ENCODE measurements at places on chromosomes 4 and X.

- no peak for DNase-seq
Observed at GRCh38 chrX:73922856-73923455, 360.0 kb downstream of the CHIC1 start.

DNA sequence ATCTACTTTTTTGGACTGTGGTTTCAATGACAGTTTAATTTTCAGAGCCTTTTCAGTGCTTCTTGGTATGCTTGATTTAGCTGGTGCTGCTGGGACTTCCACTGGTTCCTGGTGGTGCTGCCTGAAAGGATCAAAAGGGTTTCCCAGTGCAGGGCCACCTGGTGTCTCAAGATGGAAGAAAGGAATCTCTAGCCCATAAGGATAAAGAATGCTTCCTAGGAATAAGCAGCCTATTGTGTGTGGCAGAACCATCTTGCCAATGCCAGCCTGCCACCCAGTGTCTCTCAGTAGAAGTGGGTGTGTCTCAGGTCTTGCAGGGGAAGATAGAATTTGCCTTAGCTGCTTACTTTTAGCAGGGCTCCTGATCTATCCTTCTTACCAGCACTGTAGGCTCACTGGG is 15.0 kb upstream of the RAI2 start:
- DNase-seq, result no peak

- no peak for DNase-seq
Observed at GRCh38 chr4:41015016-41015675, 199.2 kb downstream of the APBB2 start.

GRCh38 chrX:38108364-38108763 is 102.0 kb downstream of the SYTL5 start:
- DNase-seq, result no peak

DNA sequence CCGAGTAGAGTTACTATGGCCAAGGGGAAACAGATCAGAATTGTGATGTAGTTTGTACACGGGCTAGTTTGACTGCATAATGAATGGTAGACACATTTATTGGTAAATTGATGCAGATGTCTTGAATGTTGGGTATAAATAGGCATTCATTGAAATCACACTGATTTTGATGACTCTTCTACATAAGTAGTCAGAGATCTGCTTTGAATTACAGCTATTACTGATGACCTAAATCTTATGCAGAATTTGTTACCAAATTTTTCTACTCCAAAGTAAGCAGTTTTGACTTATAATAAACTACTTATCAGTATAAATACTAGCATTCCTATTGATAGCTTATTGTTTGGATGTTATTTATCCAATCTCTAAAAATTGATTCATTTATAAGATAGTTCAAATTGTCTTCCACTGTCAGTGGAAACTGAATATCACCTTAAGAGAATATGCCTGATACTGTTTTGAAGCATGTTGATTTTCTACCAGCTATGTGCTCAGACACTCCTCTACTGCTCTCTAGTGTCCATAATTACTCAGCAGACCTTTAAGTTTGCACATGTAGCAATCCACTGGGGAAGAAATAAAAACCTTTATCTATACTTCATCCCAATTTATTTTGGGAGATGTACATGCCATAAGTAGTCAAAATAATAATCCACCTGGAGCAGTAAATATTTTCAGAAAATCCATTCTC is 120.3 kb downstream of the RASL11B start:
- no peak for DNase-seq

DNA sequence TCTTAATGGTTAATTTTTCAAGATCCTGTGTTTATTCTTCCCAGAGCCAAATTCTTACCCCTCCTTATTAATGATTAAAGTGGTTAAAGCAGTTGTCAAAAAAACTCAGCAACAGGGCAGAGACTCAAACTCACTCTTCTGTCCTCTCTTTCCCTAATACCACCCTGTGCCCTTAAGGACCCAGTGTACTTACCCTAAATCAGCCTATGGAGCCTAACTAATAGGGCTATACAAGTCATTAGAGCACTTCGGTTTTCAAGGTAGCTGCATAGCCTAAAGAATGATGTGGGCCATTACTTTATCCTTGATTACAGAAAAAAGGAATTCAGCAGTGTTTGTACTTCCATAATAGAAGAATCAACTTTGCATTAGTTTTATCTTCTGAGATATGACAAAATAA is 216.3 kb downstream of the KCTD8 start:
- DNase-seq, result no peak

DNA sequence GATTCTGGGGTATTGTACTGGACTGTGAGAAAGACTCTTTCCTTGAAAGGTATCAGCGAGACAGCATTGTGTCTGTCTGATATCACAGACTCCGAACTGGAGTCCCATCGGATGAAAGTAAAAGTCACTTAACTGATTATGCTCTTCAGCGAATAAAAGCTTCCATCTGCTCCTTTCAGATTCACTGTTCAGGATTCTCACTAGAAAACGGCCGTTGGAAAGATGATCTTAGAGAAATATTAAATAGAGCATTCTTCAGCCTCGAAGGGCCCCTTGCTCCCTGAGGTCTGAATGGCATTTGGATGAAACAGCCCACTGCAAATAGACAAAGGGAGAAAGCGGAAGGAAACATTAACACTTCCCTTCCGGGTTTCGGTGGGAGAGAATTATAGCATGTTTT is 416.2 kb upstream of the PRKX start:
- no peak for DNase-seq

GRCh38 chrX:8607326-8607725 is 124.6 kb downstream of the ANOS1 start:
- DNase-seq, result no peak

GRCh38 chr4:33512397-33512796 is 2731.9 kb downstream of the ARAP2 start:
- no peak for DNase-seq

DNA sequence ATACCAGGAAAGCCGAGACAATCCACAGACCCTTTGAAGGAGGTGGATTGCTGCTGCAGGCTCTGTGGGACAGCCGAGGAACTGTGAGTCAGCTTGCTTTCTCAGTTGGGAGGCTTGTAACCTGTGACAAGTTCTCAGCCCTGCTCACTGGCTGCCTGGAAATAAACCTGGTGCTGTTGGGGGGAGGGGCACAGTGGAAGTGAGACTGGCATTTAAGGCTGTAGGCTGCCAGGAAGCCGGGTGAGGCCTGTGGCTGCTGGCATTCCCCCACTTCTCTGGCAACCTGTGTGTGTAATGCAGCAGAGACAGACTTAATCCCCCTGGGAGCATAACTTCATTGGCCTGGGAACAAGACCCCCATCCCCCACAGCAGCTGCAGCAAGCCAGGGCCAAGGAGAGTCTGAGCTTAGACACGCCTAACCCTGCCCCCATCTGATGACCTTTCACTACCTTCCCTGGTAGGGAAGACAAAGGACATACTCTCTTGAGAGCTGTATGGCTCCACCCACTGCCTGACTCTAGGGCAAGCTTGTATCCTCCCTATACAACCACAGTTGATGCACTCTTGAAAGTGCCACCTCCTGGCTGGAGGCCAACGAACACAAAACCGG is 64.1 kb downstream of the ALPK1 start:
- DNase-seq, result peak; percentile 39

- DNase-seq, result no peak
Observed at GRCh38 chrX:114774691-114775090, 190.8 kb downstream of the HTR2C start.

GRCh38 chr4:48943387-48943786 is 36.8 kb upstream of the OCIAD2 start:
- no peak for DNase-seq

GRCh38 chr4:183801457-183802165 is 103.5 kb upstream of the STOX2 start:
- no peak for DNase-seq

GRCh38 chr4:183920512-183920911 is 15.4 kb downstream of the STOX2 start:
- no peak for DNase-seq

DNA sequence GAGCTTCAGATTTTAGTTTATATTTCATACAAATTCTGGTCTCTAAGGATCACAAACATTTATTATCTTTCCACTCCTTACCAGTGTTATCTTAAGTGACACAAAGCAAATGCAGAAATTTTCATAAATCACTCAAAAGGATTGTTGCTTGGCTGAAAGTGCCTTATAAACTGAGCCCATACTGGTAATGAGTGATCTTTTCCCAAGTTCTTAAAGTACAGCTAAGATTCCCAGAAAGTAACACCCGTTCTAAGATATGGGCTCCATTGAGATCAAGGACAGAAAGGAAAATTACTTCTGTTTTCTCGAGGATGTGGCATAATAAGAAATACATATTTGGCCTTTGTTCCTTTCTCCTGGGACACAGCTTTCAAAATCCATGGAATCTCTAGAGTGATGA is 313.7 kb downstream of the ARHGAP24 start:
- no peak for DNase-seq

GRCh38 chrX:103276581-103277002 is at the start of gene TCEAL5:
TCEAL5 (minus strand) TSS chrX:103276750; CDS start chrX:103274563, 2,187 bp downstream.
- no peak for DNase-seq

All from DND-41 (cell line).